ENCODE measurements at places on chromosomes 4 and X.
A peak's percentile ranks its signal among the peaks of the same experiment; 100 is the strongest.

DNA sequence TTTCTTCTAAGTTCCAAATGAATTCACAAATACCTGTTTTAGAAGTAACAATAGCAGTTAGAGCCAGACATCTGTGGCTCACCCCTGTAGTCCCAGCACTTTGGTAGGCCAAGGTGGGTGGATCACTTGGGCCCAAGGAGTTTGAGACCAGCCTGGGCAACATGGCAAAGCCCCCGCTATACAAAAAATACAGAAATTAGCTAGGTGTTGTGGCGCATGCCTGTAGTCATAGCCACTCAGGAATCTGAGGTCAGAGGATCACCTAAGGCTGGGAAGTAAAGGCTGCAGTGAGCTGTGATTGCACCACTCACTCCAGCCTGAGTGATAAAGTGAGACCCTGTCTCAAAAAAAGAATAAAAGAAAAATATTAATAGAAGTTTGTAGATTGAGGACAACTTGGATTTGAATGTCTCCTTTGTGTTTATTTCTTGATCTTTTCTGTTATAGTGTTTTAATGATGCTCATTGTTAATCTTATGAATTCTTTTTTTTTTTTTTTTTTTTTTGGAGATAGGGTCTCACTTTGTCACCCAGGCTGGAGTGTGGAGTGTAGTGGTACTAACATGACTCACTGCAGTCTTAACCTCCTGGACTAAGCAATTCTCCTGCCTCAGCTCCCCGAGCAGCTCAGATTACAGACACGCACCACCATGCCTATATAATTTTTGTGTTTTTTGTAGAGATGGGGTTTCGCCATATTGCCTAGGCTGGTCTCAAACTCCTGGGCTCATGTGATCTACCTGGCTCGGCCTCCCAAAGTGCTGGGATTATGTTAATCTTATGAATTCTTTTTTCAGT is 30.7 kb upstream of the RAPGEF2 start:
- no peak overlapping the region for H3K4me3 ChIP-seq
- no peak for DNase-seq
- H3K4me1 ChIP-seq: peaks cover 21% of the 10 kb centered on the region
- H3K27me3 ChIP-seq: no peaks in the 10 kb centered on the region
- H3K36me3 ChIP-seq: no peaks in the 10 kb centered on the region

DNA sequence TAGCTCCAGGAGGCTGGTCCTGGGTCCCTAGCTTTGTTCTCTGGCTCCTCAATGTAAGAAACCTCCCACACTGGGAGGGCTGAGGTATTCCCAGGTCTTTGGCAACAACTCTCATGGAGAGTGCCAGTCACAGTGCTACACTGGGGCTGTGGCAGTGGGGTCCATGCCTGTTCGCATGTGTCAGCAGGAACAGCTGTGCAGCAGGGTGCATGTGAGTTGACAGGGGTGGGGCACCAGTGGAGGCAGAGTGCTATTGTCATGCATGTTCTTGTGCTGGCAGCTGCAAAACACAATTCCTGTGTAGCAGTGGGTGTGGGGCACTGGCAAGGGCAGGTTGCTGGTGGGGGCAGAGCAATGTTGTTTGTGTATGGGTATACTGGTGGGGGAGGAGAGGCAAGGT is 246.0 kb downstream of the CXXC4 start:
- no peaks in the 10 kb centered on the region for H3K36me3 ChIP-seq
- no peak for DNase-seq
- no peak overlapping the region for H3K27ac ChIP-seq

- no peak overlapping the region for H3K27ac ChIP-seq
- no peaks in the 10 kb centered on the region for H3K36me3 ChIP-seq
- no peak for DNase-seq
- H3K4me3 ChIP-seq: no peak overlapping the region
- H3K27me3 ChIP-seq: no peaks in the 10 kb centered on the region
Observed at GRCh38 chr4:78121338-78121904, 64.3 kb downstream of the FRAS1 start.

- H3K4me3 ChIP-seq: no peak overlapping the region
- H3K27me3 ChIP-seq: no peaks in the 10 kb centered on the region
- peaks cover 20% of the 10 kb centered on the region for H3K4me1 ChIP-seq
- DNase-seq: peak; percentile 31
Observed at GRCh38 chrX:132592880-132593279, 104.0 kb upstream of the MBNL3 start.

- H3K27ac ChIP-seq: no peak overlapping the region
- no peak overlapping the region for H3K4me3 ChIP-seq
- H3K27me3 ChIP-seq: no peaks in the 10 kb centered on the region
Observed at GRCh38 chr4:161555689-161556660, 607.8 kb downstream of the FSTL5 start.

DNA sequence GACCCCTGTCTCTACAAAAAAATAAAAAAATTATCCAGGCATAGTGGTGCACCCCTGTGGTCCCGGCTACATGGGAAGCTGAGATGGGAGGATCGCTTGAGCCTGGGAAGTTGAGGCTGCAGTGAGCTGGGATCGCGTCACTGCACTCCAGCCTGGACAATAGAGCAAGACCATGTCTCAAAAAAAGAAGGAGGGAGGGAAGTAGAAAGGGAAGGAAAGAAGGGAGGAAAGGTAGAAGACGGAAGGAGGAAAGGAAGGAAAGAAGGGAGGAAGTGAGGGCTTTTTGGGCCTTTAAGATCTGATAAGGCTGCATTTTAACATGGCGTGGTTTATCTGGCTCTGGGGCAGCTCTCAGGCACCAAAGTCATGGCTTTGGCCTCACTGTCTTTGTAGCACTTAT is 10.4 kb downstream of the PDK3 start:
- H3K36me3 ChIP-seq: no peaks in the 10 kb centered on the region
- H3K27me3 ChIP-seq: no peaks in the 10 kb centered on the region
- no peak overlapping the region for H3K27ac ChIP-seq
- DNase-seq: no peak

DNA sequence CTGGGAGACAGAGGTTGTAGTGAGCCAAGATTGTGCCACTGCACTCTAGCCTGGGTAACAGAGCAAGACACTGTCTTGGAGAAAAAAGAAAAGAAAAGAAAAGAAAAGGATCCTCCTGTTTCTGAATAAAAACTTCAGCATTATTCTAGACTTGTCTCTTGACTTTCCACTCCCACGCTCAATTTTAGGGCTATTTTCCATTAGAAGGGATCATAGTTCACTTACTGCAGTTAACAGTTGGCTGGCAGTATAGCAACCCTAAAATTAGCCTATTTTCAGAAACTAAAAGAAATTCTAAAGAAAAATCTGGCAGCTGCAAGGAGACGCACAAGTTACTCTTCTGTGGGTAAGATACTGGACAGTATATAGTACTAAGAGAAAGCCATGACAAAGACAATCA is 28.1 kb downstream of the THOC2 start:
- H3K4me1 ChIP-seq: no peaks in the 10 kb centered on the region
- H3K4me3 ChIP-seq: no peak overlapping the region
- H3K27me3 ChIP-seq: no peaks in the 10 kb centered on the region
- no peak overlapping the region for H3K27ac ChIP-seq
- H3K36me3 ChIP-seq: no peaks in the 10 kb centered on the region
- DNase-seq: no peak

- no peak overlapping the region for H3K4me3 ChIP-seq
- H3K36me3 ChIP-seq: no peaks in the 10 kb centered on the region
- H3K27ac ChIP-seq: no peak overlapping the region
- no peak for DNase-seq
- H3K27me3 ChIP-seq: no peaks in the 10 kb centered on the region
Observed at GRCh38 chr4:106746451-106746850, 289.7 kb downstream of the DKK2 start.

GRCh38 chrX:139293991-139294390 is 236.5 kb upstream of the F9 start:
- no peak overlapping the region for H3K4me3 ChIP-seq
- no peaks in the 10 kb centered on the region for H3K4me1 ChIP-seq
- H3K27ac ChIP-seq: no peak overlapping the region

GRCh38 chr4:143185253-143186107 is 763 bp downstream of the USP38 start:
- H3K36me3 ChIP-seq: no peaks in the 10 kb centered on the region
- peaks cover 13% of the 10 kb centered on the region for H3K4me1 ChIP-seq
- no peaks in the 10 kb centered on the region for H3K27me3 ChIP-seq
- peak; percentile 35 for DNase-seq
- H3K27ac ChIP-seq: peak overlapping the region; percentile 95
- peak overlapping the region; percentile 96 for H3K4me3 ChIP-seq

DNA sequence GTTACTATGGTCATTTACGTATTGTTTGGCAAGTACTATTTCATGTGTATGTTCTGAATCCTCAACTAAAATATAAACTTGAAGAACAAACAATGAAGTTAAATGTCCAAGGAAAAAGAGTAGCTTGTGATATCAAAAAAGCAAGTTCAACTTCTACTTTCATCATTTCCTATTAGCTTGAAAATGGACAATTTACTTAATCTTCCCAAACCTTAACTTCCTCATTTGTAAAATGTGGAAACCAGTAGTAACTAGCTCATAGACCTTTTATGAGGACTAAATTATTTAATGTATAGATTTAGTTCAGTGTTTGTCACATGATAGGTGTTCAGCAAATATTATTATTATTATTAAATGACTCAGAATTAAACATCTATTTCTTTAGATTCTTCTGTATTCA is 276.8 kb upstream of the TET2 start:
- H3K27me3 ChIP-seq: no peaks in the 10 kb centered on the region
- DNase-seq: no peak
- H3K27ac ChIP-seq: no peak overlapping the region
- H3K4me1 ChIP-seq: no peaks in the 10 kb centered on the region
- no peak overlapping the region for H3K4me3 ChIP-seq
- H3K36me3 ChIP-seq: no peaks in the 10 kb centered on the region

- H3K4me3 ChIP-seq: no peak overlapping the region
- no peak overlapping the region for H3K27ac ChIP-seq
- no peaks in the 10 kb centered on the region for H3K36me3 ChIP-seq
- no peaks in the 10 kb centered on the region for H3K27me3 ChIP-seq
- no peaks in the 10 kb centered on the region for H3K4me1 ChIP-seq
- DNase-seq: no peak
Observed at GRCh38 chrX:100194082-100194775, 215.8 kb downstream of the PCDH19 start.

GRCh38 chr4:186844059-186844681 is 120.5 kb upstream of the FAT1 start:
- H3K4me1 ChIP-seq: peaks cover 13% of the 10 kb centered on the region
- H3K27me3 ChIP-seq: no peaks in the 10 kb centered on the region
- H3K36me3 ChIP-seq: no peaks in the 10 kb centered on the region
- DNase-seq: no peak

GRCh38 chr4:148346657-148347056 is 95.6 kb downstream of the NR3C2 start:
- H3K36me3 ChIP-seq: no peaks in the 10 kb centered on the region
- no peaks in the 10 kb centered on the region for H3K4me1 ChIP-seq

- peak; percentile 46 for DNase-seq
- H3K27ac ChIP-seq: no peak overlapping the region
Observed at GRCh38 chr4:53928825-53929224, 135.6 kb downstream of the CHIC2 start.

GRCh38 chr4:96103086-96103485 is 263.2 kb downstream of the PDHA2 start:
- no peak overlapping the region for H3K27ac ChIP-seq
- no peaks in the 10 kb centered on the region for H3K36me3 ChIP-seq
- no peaks in the 10 kb centered on the region for H3K4me1 ChIP-seq
- DNase-seq: no peak
- H3K4me3 ChIP-seq: no peak overlapping the region

DNA sequence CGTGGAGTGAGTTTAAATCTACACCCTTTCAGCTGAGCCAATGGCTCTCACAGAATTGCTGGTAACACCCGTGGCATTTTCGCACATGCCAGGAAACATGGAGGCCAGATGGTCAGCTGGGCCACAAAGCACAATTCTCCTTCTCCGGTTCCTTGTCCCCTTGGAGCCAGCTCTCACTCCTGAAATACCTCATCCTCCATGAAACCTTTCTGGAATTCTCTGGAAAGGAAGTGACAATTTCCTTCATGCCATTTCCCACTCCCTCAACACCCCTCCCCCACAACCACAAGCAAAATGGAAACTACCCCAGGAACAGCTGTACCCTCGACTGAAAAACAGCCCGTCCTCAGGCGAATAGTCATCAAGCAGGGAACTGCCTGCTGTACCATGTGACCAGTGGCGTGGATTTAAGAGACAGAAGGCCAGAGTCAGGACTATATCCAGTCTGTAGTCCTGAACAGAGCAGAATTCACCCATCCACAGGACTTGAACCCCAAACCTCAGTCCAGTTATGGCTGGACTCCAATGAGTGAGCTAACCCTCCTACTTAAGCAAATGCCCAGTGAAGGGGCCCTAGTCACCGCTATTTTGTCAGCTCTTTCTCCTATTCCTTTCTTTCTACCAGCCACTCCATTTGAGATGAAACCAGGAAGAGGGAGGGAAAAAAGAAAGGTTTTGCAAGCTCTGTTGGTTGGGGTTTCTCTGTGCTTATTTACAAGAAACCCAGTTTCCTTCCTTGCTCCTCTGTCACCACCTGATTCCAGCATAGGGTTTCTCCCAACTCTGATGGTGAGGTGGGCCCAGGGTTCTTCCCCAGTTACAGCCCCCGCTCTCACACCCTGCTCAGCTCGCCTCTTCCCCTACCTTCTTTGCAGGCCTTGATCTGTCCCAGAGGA is 24.5 kb downstream of the ELF4 start:
- no peaks in the 10 kb centered on the region for H3K4me1 ChIP-seq
- no peak overlapping the region for H3K4me3 ChIP-seq
- H3K27ac ChIP-seq: no peak overlapping the region
- no peaks in the 10 kb centered on the region for H3K36me3 ChIP-seq

- H3K27ac ChIP-seq: no peak overlapping the region
- no peaks in the 10 kb centered on the region for H3K36me3 ChIP-seq
- H3K27me3 ChIP-seq: no peaks in the 10 kb centered on the region
- no peaks in the 10 kb centered on the region for H3K4me1 ChIP-seq
Observed at GRCh38 chr4:94833394-94833793, 75.6 kb downstream of the BMPR1B start.

Measured in Caco-2 (cell line).